ENCODE measurements at places on chromosomes 5 and 9. TPM values are rescaled to one million over a fixed set of nuclear protein-coding genes. Genes with fewer than 3 reads are reported as not detected.

DNA sequence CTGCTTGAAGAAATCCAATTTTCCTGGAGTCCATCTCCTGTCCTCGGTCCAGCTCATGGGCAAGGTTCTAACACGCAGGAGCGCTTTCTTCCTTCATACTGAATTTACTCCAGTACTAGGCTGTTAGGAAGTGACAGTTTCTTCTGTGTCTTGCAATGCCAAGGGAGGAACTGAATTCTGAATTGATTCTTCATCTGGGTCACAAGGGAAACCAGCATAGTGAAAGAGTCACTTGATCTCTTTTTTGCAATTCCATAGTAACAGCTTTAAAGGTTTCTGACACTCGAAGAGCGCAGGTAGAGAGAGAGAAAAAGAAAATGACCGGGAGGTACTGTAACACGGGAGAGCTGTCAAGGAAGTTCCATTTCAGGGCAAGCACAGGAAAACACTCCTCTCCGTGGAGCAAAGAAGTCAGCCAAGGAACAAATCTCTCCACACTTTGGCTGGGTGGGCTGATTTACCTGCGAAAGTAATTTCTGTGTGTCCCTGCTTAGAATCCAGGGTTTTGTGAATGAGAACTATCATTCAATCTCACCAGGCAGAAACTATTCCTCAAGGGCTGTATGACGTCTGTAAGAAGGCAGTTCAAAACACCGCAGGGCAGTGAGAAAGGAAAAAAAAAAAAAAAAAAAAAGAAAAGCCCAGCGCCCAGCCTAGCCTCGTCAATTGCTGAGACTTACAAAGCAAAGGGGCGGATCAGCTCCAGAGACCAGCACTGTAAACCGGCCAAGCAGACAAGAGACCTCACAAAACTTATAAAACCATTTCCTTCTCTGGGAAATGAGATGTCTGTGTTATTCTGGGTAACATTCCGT, 617.8 kb downstream of the PDE4D start:
- DNase-seq = no peak

GRCh38 chr5:179413086-179413690, 67.9 kb upstream of the ADAMTS2 start:
- no peak for DNase-seq

F2RL1 gene
- 3.4 TPM for total RNA-seq

DNA sequence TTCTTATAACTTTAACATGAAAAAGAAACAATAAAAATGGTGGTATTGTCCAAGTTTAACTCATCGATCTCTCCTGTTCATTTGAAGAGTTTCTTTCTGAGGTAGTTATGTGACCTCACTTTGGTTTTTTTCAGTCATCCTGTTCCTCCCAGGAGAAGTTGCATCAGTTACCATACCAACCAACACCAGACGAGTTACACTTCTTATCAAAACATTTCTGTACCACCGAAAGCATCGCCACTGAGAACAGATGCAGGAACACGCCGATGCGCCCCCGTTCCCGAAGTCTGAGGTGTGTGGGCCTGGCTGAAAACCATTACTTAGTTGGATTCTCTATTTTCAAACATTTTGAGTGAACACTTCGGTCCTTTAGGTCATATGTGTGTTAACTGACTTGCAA, 96.3 kb downstream of the CD180 start:
- no peak for DNase-seq

DNA sequence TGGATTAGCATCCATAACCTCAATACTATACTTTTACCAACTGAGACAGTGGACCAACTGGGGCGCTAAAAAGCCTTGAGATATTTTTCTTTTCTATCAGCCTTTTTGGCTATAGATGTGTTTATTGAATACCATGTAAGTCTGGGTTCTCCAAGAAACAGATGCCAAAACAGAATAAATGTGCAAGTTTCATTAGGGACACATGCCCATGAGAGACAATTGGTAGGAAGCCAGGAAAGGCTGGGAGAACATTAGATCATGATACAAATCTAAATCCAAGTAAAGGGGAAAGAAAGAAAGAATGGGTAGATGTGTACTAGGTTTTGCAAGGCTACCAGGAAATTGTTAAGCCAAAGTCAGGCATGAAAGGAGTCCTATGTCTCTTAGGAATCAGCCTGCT, 152.5 kb downstream of the KCTD16 start:
- DNase-seq = no peak

DNA sequence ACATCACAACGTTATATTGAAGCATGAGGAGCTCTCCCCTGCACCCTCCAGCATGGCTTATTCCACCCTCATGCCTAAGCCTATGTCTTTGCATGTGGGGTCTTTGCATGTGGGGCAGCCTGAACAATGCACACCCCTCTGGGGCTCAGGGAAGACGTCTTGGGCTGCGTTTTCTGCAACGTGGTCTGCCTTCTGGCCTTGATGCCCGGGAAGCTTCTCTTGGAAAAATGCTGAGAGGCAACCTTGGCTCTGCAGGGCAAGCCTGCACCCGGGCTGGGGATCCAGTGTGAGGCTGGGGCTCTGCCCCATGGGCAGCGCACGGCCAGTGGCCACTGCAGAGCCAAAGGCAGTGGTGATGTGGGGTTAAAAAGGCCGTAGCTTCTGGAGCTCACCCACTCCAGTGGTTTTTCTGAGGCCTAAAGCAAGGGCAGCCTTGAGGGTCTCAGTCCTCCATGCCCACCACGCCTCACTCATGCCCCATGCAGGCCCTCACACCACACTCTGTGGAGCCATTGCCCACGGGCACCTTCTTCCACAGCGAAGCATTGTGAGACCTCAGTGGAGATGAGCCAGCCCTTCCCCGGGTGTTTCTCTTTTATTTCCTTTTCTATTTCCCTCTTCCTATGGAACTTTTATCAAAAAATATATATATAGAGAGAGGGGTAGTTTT, 112.2 kb downstream of the MRPL36 start:
- no peak for DNase-seq

DNA sequence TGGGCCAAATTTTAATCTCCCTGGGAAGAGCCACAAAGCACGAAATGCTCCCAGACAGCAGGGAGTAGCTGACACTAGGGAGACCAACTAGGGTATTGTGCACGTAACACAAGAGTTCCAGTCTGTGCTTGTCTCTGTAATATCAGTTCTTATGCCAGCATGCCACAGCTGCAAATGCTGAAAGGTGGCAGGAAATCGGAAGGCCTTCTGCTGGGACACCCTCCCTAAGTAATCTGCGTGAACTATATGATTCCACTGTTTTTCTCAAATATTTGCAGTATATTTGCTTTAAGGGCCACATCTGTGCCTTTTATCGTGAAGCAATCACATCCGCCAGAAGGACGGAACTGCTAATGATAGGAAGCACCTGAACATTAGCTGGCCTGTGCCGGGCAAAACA, 12.6 kb downstream of the VLDLR start:
- DNase-seq = no peak

DNA sequence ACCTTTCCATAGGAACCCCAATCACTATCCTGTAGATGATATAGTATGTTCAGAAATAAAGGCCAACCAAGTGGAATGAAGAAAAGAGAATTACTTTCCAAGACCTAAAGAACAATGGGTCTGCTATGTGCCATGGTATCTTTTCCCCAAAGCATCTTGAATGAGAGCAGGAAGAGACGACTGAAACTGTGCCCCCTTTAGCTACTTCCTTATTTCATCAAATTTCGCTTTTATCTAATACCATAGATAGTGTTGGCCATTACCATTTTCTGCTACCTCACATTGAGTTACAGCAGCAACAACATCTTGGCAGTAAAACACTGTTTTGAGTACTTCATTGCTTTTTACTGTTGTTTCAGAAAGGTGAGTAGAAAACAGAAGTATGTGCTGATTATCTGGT, 266.6 kb downstream of the CD180 start:
- no peak for DNase-seq

DNA sequence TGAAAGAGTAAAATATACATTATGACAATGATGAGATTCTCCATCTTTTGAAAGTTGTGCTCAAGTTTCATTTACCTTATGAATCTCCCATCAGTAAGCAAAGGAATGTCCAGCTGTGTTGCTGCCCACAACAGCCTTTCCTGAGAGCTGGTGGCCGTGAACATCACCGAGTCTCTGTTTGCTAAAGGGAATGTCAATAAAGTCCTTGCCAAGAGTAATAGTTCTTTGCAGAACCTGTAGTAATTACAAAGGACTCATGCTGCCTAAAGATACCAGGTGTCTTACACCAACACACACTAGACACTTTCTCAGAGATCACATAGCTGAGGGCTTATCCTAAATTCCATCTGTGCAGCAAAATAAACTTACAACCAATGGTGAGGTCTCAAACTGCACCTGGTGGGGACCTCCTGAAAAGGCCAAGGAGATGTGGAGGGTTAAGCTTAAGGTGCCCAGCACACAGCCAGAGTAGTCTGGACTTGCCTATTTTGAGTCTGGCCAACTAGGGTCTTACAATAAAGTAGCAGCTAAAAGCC, 111.1 kb upstream of the DAPK1 start:
- no peak for DNase-seq

DNA sequence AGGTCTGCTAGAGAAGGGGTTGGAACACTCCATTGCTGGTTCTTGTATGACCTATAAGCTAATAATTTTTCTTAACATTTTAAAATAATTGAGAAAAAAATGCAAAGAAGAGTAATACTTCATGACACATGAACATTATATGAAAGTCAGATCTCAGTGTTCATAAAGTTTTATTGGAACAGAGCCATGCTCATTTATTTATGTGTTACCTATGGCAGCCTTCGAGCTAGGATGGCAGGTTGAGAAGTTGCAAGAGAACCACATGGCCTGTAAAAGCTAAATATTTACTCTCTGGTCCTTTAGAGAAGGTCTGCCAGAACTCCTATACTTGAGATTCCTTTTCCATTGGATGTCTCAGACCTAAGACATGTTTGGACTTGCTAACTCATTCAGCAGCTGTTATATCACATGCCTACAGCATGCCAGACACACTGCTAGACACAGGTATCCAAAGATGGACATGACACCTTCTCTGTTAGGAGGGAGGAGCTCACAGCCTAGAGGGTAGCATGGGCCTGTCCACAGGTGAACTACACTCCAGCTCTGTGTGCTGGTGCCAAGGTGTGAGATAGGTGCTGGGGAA, 304.3 kb downstream of the ARHGAP26 start:
- no peak for DNase-seq

DNA sequence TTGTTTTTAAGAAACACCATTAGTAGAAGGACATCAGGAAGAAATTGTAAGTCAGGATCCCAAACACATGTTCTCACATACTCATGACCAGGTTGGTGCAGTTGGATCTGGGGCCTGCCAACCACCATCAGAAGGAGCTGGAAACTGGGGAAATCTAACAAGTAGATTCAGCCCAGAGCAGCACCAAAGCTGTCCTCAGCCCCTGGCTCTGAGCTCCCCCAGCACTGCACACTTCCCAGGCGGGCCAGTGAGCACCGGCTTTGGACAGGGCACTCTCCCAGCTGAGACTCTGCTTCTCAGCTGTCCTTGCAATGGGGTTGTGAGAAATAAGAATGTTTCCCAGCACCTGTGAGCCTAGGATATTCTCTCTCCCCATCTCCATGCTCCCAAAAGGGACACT, 162.5 kb downstream of the PAX5 start:
- no peak for DNase-seq

DNA sequence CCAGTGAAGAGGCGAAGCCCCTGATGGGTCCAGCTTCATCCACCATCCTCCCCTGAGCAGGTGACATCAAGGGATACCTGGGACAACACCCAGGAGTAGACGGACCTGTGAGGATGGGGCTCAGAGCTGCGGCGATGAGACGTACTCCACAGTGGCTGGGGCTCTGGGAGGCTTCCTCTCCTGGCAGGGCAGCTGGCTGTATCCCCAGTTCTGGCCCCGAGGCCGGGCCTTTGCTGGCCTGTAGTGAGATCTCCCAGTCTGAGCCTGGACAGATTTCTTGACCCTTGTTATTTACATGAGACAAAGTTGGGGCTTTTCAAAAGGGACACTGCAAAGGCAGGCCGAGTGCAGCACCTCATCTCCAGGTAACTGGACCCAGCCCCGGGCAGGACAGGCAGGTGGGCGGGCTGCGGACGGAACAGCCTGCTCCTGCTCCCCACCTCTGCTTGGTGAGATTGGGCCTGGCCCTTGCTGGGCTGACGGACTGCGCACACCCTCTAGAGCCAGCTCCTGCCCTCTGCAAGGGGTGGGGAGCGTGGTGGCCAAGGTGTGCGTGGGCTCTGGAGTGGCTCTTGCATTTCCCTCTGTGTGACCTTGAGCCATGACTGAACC, 23.1 kb downstream of the IER5L start:
- DNase-seq = no peak

DNA sequence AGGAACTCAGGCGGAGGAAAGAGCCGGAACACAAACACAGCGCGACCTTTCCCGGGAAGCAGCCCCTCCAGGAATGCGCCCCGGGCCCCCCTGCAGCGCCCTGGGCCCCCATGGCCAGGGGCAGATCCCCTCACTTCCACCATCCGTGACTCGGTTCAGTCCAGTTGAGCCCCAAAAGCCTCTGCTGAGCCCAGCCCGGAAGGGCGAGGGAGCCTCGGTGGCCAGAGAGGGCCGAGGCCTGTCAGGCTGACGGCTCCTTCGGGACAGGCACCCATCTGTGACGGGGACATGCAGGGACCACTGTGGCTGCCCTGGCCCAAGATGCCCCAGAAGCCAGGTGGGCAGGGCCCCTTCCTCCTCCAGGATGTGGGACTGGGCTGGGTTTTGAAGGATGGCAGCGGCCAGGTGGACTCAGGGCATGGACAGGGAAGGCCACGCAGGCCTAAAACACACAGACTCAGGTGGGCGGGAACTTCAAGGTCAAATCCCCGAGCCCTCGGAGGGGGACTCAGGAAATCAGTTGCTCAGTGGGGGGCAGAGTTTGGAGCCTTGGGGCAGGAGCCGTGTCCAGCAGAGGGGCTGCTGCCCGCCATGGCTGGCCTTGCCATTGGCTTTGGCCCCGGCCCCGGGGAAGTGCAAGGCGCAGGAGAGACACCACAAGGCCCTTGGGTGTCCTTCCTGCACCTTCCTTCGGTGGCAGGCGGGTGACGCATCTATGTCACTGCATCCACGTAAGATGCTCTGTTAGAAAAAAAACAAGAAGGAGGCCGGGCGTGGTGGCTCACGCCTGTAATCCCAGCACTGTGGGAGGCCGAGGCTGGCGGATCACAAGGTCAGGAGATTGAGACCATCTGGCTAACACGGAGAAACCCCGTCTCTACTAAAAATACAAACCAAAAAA, 29.7 kb upstream of the ABO start:
- DNase-seq = no peak

LCN15 gene
- total RNA-seq = not detected

DNA sequence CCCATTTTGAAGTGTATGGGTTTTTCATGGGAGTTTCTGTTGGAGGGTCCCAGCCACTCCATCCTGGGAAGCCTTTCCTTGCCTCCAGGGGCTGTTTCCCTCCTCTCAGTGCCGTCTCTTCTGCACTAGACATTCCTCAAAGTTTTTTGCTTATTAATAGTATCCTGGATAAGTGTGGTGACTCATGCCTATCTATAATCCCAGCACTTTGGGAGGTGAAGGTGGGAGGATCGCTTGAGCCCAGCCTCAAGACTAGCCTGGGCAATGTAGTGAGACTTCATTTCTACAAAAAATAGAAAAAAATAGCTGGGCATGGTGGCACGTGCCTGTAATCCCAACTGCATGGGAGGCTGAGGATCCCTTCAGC, 43.1 kb downstream of the RALGPS1 start:
- no peak for DNase-seq

DNA sequence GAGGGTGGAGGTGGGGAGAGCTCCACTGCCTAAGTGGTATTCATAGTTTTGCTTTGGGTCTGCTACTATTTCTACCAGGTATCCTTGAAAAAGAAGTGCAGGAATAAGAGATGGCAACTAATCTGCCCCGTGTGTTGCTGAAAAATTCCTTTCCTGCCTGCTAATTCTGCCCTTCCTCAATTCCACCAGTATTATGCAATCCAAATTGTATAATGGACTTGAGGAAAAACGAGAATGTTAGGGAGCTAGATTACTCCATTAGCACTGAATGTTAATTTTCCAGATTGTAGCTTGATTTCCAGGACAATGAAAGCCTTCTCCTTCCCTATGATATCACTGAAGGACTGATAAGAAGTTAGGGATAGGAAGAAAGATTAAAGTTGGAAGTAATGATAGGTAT, 16.9 kb downstream of the ADAM19 start:
- no peak for DNase-seq
